ENCODE measurements at places on chromosomes 13 and 19.

DNA sequence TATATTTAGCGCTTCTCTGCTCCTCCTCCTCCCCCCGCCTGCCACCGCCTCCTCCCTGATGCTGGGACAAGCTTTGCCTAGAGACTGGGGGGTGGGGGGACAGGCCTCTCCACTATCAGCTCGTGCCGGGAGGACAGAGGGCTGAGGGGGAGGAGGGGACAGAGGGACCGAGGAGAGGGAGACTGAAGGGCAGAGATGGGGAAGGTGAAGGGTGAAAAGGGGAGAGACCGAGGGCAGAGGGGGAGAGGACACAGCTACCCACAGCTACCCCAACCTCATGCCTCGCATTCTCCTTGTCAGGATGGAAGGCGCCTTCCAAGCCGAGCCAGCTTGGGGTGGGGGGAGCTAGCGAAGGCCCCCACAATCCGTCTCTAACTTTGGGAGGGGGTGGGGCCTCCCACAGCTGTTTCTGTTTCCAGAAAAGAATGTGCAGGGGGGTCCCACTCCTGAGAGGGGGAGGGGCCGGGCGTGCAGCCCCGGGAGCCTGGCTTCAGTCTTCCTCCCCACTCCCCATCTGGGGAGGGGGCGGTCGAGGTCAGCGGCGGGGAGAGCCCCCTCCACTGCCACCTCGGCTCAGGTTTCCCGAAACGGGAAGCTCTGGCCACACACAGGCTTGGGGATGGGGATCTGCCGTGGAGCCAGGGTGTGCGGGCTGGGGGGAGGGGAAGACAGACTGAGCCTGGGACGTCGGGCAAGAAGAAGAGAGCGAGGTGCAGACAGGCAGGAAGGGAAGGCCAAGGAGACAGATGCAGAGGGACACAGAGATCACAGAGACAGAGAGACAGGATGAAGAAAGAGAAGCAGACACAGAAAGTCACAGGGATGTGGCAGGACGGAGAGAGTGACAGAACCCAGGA is 1.6 kb downstream of the DACT3 start:
- DNase-seq: no peak

DNA sequence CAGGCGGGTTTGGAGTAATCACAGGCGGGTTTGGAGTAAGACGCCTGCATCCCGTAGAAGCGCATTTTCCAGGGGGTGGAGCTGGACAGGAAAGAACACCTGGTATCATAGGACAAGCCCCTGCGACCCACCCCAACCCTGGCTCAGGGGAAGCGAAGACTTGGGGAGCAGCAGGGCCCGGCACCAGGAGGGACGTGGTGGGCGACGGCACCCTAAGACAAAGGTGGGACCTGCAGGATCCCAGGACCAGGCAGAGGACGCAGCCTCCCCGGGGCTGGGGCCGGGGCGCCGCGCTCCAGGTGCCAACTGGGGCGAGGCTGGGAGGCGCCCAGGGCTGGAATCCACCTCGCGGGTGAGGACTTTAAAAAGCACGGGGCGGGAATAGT is 520 bp downstream of the ZNF600 start:
- DNase-seq: peak; percentile 0

- no peak for DNase-seq
Measured at GRCh38 chr13:90365130-90365529, 982.4 kb upstream of the MIR17HG start.

DNA sequence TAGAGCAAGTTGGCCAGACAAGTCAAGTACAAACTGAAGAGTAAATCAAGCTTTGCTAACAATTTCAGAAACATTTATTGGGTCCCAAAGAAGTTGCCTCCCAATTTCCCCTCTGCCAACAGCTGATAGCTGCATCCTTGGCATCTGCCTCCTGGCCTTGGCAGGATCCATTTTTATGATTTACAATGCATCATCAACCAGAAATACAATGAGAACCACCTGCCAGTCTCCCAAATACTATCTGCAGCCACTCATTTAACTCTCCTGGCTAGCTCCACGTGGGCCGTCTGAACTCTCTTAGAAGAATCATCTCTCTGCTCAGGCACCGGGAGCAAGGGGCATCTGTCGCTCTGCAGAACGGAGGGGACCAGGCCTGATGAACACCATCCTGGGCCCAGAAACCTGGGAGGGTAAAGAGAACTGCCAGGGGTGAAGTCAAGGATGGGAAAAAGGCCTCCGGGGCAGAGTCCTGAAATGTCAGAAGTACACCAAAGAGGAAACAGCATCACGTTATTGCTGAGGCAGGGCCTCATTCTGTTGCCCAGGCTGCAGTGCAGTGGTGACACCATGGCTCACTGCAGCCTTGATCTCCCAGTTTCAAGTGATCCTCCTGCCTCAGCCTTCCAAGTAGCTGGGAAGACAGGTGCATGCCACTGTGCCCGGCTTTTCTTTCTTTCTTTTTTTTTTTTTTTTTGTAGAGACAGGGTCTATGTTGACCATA is 2.6 kb downstream of the LONP1 start:
- no peak for DNase-seq

GRCh38 chr19:6103217-6103644 is 7.1 kb downstream of the RFX2 start:
- DNase-seq: no peak

GRCh38 chr13:102683637-102684036 is 11.2 kb downstream of the METTL21C start:
- DNase-seq: no peak

DNA sequence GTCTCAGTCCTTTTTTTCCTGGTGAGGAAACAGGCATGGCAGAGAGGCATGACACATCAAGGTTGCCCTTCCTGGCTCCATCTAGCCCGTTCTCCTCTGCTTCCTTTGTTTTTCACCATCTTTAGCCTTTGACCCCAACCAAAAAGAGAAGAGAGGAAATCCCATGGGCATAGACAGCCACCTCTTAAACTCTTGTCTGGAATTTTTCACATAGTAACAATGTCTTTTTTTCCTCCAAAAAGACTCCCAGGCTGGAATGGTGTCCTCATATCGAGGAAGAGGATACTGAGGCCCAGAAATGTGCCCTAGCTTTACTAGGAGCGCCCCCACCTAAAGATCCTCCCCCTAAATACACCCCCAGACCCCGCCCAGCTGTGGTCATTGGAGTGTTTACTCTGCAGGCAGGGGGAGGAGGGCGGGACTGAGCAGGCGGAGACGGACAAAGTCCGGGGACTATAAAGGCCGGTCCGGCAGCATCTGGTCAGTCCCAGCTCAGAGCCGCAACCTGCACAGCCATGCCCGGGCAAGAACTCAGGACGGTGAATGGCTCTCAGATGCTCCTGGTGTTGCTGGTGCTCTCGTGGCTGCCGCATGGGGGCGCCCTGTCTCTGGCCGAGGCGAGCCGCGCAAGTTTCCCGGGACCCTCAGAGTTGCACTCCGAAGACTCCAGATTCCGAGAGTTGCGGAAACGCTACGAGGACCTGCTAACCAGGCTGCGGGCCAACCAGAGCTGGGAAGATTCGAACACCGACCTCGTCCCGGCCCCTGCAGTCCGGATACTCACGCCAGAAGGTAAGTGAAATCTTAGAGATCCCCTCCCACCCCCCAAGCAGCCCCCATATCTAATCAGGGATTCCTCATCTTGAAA is at the start of gene GDF15:
GDF15 (plus strand) TSS at position 484 of the 868 bp plus-strand sequence; CDS start at position 516, 32 bp downstream.
- DNase-seq: no peak

GRCh38 chr19:7831452-7831851 is 1.4 kb downstream of the EVI5L start:
- no peak for DNase-seq

GRCh38 chr13:90640976-90641375 is 706.5 kb upstream of the MIR17HG start:
- no peak for DNase-seq

- DNase-seq: no peak
Measured at GRCh38 chr13:101785858-101786257, 333.4 kb downstream of the ITGBL1 start.

DNA sequence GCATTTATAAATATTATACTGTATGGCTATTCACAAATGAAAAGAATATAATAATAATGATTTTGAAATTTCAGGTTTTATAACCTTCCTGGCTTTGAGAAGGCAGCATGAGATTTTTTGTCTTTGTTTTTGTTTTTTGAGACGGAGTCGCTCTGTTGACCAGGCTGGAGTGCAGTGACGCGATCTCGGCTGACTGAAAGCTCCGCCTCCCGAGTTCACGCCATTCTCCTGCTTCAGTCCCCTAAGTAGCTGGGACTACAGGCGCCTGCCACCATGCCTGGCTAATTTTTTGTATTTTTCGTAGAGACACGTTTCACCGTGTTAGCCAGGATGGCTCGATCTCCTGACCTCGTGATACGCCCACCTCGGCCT is 64.1 kb downstream of the ZNF429 start:
- peak; percentile 37 for DNase-seq

- DNase-seq: no peak
Measured at GRCh38 chr19:30911491-30911890, 437.7 kb downstream of the TSHZ3 start.

GRCh38 chr13:36430247-36431203 is 1.8 kb upstream of the CCNA1 start:
- no peak for DNase-seq

DNA sequence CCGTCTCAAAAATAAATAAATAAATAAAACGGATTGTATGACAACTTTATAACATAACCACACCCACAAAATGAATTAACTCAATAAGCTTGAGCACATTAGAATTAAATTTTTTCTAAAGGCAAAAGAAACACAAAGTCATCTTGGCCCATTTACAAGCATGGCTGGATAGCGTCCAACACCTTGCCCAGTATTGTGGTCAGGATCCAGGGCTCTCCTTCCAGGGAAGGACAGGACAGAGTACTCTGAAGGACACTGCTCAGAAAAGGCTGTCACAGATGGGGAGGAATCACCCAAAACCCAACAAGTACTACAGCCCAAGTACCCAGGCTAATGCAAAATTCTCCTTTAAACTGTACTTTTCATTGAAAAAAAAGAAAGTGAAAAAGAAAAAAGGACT is 27.1 kb downstream of the SUGP2 start:
- no peak for DNase-seq

DNA sequence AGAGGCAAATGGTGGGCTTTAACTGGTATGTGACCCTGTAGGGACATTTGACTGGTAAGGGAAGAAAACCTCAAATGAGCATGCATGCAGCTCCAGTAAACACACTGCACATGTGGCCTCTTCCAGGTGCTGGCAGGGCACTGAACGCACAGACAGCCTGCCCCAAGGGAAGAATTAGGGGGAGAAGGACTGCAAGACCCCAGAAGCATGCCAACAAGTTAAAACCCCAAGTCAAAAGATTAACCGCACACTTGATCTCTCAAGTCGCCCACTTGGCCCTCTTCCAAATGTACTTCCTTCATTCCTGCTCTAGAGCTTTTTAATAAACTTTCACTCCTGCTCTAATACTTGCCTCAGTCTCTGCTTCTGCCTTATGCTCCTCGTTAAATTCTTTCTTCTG is 46.9 kb upstream of the SLITRK1 start:
- no peak for DNase-seq

GRCh38 chr19:50290011-50290410 is 39.2 kb downstream of the KCNC3 start:
- DNase-seq: no peak

DNA sequence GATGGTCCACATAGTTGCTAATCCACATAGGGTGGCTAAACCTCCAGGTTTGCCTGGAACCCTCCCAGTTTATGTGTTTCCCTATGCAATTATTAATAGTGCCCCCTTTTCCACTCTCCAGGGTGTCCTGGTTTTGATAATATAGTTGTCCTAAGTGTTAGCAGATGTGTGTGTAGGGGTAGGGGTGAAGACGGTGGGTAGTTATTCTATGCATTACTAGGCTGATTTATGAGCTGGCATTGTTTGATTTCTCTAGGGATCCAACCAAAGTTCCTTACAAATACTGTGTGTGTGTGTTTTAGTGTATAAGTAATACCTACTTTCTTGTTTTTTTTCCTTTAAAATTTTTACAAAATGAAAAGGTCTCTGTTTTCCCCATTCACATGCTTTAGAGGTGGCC is 21.1 kb downstream of the GTF2F2 start:
- DNase-seq: no peak

DNA sequence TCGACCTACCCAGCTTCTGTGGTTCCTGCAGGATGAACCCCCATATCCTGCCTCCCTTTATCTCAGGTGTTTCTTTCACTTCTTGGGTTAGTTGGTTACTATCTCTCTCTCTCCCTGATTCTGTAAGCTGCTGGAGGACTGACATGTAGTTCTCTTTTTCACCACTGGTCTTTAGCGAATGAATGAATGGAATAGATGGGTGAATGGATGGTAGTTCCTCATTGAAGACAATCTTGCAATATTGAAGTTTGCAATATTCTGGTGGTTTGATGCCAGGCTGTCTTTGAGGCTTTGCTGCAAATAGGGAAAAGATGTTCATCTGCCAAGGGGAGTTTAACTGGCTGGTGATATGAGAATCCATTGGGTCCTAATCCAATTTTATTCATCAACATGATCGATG is 120.2 kb downstream of the UBL3 start:
- no peak for DNase-seq

- DNase-seq: no peak
Measured at GRCh38 chr13:47211106-47211505, 314.3 kb upstream of the HTR2A start.

DNA sequence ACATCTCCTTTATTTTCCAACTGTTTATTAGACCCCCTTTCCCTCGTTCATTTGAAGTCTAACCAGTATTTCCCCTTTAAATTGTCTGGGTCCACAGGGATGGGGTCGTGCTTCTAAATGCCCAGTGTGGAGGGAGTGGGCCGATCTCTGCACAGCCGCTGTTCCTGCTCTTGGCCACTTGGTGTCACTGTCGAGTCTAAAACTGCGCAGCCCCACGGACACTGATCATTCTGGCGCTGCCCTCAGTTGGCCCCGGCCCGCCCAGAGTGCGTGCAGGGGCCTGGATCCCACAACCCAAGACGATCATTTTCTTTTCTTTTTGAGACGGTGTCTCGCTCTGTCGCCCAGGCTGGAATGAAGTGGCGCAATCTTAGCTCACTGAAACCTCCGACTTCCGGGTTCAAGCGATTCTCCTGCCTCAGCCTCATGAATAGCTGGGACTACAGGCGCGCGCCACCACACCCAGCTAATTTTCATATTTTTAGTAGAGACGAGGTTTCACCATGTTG is 12.0 kb downstream of the WDR88 start:
- DNase-seq: peak; percentile 53

DNA sequence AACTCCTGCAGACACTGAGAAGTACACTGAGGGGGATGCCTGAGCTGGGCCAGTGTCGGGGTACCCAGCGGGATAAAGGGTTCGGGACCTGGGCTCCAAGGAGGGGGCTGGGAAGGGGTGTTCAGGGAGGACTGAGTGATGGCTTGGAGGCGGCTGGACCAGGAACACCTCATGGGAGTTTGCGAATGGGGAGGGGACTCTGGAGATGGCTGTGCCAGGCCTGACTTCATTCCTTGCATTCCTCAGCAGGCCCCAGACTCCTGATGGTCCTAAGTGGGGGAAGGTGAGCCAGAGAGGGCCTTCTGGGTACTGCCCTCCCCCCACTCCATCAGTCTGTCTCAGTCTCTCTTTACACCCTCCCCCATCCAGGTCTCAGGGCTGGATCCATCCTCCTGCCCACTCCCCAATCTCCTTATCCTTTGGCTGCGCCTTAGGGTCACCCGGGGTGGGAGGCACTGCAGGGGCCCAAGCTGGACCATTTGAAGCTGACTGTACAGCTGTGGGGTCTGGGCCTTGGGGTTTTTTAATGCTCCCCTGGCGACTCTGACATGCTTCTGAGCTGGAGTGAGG is 13.8 kb downstream of the PAK4 start:
- no peak for DNase-seq

All from T-helper 1 cell (primary cell).